ENCODE measurements at places on chromosomes 12 and 14.

GRCh38 chr12:108320507-108321293 lies 18.4 kb downstream of the CMKLR1 start:
- no peak overlapping the region for H3K4me3 ChIP-seq
- DNase-seq = no peak
- H3K27me3 ChIP-seq = no peaks in the 10 kb centered on the region
- H3K27ac ChIP-seq = peak overlapping the region; percentile 28
- peaks cover 32% of the 10 kb centered on the region for H3K36me3 ChIP-seq
- H3K4me1 ChIP-seq = no peaks in the 10 kb centered on the region

DNA sequence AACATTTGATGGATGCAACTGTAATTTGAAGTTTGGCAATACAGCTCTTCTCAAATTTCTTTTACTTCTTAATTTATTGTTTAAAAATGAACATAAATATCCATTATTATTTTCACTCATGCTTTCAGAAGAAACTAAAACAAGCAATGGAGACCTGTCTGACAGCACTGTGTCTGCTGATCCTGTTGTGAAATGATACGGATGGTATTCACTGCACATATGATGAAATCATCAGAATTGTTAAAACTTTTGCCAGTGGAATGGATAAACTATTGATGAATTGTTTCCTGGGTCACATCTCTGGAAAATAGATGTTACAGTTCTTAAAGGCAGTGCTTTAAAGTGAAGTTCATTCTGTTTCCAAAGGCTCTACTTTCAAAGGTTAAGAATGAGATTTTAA lies 59.2 kb downstream of the WASHC4 start:
- H3K4me1 ChIP-seq = no peaks in the 10 kb centered on the region
- H3K4me3 ChIP-seq = no peak overlapping the region
- DNase-seq = no peak
- peaks cover 36% of the 10 kb centered on the region for H3K36me3 ChIP-seq
- H3K27ac ChIP-seq = no peak overlapping the region
- no peaks in the 10 kb centered on the region for H3K27me3 ChIP-seq

GRCh38 chr14:26599291-26599690 lies 1.5 kb upstream of the NOVA1 start:
- H3K27ac ChIP-seq = peak overlapping the region; percentile 81
- H3K4me3 ChIP-seq = peak overlapping the region; percentile 68
- H3K4me1 ChIP-seq = no peaks in the 10 kb centered on the region

DNA sequence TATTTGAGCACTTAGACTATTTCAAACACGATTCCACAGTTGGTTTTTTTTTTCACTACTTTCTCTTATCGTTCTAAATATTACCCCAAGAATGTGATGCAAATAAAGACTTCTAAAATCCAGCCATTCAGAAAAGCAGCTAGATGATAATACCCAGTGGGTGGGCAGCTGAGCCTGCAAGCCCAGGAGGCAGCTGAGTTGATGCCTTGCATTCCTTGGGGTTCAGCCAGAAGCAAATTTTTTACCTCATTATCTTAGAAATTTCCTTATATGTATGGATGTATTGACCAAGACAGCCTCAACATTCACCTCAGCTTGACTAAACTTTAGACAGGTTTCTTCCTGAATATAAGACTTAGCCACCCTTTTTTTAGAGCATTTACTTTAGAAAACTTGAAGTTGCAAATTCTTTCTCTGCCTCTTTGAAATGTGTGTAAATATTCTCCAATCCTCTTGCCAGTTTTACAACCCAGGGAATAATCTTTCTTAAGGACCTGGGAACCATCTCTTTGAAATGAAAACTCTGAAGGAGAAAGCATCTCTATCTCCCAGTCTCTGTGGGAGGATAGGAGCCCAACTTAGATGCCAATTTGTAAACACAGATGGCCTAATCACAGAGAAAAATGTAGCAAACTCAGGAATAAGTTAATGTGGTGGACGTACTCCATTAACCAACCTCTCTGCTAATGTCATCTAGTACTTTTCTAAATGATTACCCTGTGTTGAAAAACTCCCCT lies 52.2 kb upstream of the ANP32D start:
- H3K27me3 ChIP-seq = no peaks in the 10 kb centered on the region
- H3K4me3 ChIP-seq = no peak overlapping the region
- H3K36me3 ChIP-seq = no peaks in the 10 kb centered on the region

DNA sequence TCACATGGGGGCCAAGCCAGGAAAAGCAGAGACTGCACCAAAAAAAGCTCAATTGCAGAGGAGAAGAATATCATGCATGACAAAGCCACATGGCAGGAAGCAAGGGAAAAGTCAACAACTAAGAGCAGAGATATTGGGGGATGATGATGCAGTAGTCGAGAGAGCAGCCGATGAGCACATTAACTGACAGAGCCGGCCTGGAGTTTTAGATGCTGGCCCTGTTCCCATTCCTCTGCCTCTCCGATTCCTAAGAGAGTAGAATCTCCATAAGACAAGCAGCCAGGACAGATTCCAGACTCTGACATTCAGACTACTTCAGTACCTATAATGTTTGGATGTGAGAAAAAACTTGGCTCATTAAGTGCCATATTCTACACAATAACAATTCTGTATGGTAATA lies 155.9 kb downstream of the KCNH5 start:
- no peak for DNase-seq
- no peaks in the 10 kb centered on the region for H3K27me3 ChIP-seq
- H3K4me1 ChIP-seq = no peaks in the 10 kb centered on the region
- no peak overlapping the region for H3K4me3 ChIP-seq
- H3K36me3 ChIP-seq = no peaks in the 10 kb centered on the region
- no peak overlapping the region for H3K27ac ChIP-seq

All from heart left ventricle (tissue), 16 donors.